Stimulated activated CD4-positive, alpha-beta T cell treated with anti-CD3 and anti-CD28 coated beads, Interleukin-4, amount 100 ng/mL, for 1 hour (primary cell): ENCODE measurements at places on chromosomes 1 and 21.

- no peak for DNase-seq
Observed at GRCh38 chr1:246789454-246790339, 65.5 kb downstream of the SCCPDH start.

DNA sequence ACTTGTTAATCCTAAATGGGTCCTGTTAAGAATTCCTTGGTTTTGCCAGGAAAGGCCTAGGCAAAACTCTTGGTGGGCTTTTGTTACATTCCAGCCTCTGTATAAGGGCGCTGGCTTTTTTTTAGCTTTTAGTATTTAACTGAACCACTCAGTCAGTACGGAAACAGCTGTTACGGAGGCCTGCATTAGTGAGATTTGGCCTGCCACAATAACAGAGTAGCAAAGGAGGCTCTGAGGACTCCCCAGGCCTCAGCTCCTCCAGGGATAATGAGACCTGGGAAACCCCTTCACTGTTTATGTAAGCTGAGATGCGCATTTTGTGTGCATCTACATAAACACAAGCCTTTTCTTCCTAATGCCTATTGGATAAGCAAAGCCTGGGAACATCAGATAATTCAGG lies 210.2 kb downstream of the APP start:
- DNase-seq, result no peak

- DNase-seq, result no peak
Observed at GRCh38 chr1:61139775-61140549, 57.6 kb downstream of the NFIA start.

- DNase-seq, result peak; percentile 21
Observed at GRCh38 chr21:43881283-43881682, 16.3 kb downstream of the AGPAT3 start.

GRCh38 chr1:57234459-57234858 lies 189.4 kb downstream of the DAB1 start:
- DNase-seq, result no peak

DNA sequence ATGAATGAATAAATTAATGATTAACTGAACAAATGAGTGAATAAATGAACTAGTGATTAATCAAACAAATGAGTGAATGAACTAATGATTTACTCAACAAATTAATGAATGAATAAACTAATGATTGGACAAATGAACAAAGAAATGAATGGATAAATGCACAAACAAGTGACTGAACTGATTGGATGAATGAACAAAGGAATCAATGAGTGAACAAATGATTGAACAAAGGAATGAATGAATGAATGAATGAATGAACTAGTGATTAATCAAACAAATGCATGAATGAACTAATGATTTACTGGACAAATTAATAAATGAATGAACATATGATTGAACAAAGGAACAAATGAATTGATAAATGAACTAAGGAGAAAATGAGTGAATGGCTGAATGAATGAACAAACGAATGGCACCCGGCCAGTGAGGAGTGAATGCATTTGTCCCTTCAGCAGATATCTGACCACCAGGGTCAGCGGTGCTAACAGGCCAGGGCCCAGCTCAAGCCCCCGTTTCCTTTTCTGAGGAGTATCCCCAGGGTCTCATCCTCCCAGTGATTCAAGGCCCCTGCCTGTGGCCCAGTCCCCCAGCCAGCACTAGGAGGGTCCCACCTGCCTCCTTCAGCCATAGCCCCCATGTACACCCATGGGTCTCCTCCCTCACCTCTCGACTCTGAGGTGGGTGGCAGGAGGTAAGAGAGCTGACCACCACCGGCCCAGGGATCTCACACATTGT lies 49.9 kb downstream of the WNT9A start:
- no peak for DNase-seq

DNA sequence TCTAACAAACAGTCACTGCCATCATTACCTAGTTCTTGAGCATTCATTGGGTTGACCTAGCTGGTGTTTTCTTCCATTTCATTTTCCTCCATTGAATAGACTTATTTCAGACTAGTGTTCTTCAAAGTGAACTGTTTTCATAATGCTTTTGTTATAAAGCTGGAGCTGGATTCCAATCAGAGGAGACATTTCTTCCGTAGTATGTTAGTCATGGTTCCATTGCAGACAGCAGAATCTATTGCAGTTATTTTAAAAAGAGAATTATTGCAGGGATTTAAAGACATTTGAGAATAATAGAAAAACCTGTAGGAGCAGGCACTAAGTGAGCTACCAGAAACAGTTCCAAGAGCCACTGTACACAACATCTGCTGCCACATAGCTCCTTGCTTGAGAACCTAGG lies 50.0 kb downstream of the HHAT start:
- DNase-seq, result no peak

GRCh38 chr1:218339267-218339831 lies 5.8 kb upstream of the TGFB2 start:
- DNase-seq, result no peak

GRCh38 chr1:78712467-78713051 lies 62.9 kb downstream of the IFI44 start:
- no peak for DNase-seq
